Stimulated activated CD4-positive, alpha-beta T cell treated with anti-CD3 and anti-CD28 coated beads, Interleukin-2, amount 100 ng/mL, for 24 hours (primary cell): ENCODE measurements at places on chromosomes 7 and 10.

GRCh38 chr10:110040767-110041478 is 33.1 kb downstream of the ADD3 start:
- DNase-seq = no peak

DNA sequence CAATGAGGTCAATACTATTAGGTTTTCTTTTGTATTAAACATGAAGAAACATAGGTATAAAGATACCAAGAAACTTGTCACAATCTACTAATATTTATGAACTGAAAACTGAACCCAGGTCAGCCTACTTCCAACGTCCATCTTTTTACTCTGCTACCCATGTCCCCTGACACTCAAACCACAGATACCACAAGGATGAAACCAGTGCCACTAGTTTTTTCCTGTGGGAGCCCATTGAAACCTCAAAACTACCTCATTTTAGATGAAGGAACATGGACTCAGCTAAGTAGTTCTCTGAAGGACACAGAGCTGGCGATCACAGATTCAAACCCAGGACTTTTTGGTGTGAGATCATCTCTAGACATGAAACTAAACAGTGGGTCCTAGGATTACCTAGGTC is 6.8 kb downstream of the TET1 start:
- DNase-seq = no peak

DNA sequence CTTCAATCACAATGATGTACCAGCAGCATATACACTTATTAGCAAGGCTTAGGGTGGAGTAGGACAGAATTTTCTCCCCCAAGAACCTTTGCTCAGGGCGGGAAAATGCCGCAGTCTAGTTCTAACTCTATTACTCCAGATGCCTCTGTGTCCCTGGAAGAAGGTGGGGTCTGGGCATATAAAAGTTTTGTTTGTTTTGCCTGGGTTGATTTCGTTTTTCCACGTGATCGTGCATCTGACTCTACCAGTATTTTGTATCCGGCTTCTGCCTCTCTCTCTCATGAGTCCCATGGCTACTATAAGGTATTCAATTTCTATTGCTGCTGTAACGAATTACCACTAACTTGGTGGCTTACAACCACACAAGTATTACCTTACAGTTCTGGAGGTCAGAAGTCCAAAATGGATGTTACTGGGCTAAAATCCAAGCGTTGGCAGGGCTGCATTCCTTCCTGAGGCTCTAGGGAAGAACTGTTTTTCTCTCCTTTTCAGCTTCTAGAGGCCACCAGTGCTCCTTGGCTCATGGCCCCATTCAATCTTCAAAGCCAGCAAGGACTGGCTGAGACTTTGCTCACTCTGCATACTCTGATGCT is 181.2 kb upstream of the PRSS58 start:
- DNase-seq = no peak

DNA sequence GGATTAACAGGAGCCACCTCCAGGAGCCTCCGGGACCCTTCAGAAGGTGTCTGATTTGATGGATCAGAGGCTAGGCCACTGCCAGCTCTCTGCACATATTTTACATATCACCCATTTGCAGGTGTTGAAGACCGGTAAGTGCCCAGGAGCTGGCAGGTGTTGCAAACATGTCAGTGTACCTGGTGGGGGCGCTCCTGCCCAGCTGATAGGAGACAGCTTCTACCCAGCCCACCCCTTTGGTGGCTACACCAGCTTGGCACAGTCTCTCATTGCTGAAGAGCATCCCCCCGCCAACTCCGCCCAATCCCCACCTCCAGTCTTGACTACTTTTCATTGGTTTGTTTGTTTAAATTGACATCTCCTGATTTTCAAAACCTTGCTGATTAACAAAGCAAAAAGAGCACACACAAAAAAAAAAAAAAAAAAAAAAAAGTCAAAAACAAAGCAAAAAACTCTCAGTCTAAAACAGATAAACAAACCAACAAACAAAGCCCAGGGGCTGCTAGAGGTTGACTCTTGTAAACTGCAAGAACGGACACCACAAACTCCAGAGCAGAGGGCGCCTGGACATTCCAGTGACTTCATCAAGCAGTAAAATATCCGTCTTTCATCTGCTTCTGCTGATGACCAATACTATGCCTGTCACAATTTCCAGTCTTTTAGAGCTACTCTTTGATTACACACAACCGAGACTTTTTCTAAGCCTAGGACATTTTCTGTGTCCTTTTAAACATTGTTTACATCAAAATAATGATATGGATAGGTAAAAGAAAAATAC is 275.3 kb downstream of the NRG3 start:
- no peak for DNase-seq

DNA sequence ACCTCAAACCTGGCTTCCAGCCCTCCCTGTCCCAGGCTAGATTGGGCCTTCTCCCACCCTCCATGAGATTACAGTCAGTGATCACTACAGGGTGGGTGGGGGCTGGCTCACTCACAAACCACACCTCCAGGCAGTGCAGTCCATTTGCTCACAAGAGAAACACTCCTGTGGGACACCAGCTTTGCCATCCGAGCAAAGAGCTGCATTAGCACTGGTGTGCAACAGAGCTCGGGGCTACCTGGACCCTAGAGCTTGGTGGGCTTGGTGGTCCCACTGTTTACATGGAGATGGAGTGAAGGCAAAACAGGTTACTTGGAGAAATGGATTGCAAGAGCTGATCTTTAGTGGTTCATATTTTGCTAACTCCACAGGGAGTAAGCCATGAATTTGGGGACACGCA is 451.7 kb upstream of the ZMIZ1 start:
- DNase-seq = no peak

GRCh38 chr7:136070736-136071505 is 93.8 kb upstream of the MTPN start:
- DNase-seq = no peak

DNA sequence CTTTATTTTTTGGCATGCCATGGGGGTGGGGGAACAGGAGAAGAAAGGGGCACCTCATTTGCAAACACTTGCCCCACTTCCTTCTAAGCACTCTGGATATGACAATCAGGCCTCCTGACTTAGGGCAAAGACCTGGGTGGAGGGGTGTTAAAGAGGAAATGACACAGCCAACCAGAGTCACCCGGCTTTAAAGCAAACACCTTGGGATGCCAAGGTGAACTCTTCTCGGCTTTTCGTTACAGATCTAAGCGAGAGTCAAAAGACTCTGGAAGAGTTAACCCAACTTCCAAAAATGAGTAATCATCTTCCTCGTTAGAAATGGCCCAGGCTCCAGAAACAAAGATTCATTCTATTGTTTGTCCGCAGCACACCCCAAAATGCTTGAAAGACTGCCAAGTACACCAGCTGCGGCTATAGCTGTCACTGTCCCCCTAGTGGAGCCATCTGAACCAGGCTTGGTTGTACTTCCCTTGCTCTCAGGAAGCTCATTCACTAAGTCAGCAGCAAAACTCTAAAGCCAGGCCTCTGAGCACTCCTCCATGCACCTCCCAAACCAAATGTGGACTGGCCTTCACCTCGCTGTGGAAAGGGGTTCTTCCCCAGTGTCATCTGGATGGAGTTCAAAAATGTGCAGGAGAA is 24.8 kb downstream of the FAM53B start:
- DNase-seq = peak; percentile 69

DNA sequence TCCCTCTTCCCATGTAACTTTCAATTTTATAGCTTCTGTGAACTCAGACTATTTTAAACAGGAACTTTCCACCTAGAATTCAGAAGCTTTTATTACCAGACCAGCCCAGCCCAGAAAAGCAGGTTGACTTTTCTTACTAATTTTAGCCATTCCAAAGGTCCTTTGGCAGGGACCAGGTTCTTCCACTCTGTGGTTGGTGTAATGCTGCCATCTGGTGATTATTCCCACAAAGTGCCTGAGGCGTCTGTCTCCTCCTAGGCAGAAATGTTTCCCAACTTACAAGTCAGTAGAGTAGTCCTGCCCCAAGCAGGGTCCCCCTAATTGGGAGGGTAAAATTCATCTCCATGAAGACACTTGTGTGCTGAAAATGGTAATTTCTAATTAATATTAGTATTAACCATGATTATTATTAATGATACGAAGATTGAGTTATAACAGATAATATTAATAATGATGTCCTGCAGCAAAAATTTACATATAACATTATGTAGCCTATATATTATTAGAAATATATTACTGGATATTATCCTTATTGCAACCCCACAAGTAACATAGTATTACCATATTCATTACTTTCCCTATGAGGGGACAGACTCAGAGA is 53.0 kb upstream of the PPP1R17 start:
- DNase-seq = no peak

- DNase-seq = no peak
Observed at GRCh38 chr7:93117327-93117726, 452 bp downstream of the SAMD9 start.

GRCh38 chr10:89129911-89130310 is 77.2 kb downstream of the CH25H start:
- DNase-seq = no peak

DNA sequence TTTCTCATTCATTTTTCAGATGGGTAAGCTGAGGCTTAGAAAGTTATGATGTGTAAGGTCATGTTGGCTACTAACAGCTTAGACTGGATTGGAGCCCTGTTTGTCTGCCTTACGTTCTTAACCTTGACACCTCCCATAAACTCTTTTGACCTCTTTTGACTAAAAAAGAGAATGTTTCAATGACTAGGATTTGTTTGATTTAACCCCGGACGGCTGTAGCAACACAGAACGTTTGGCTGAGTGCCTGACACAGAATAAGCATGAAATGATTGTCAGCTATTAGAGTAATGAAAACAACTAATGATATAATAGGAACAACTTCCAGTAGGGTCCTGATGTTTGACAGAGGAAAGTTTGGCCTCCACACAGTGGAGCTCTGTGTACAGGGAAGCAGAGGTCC is 83.3 kb upstream of the PDZD8 start:
- no peak for DNase-seq

DNA sequence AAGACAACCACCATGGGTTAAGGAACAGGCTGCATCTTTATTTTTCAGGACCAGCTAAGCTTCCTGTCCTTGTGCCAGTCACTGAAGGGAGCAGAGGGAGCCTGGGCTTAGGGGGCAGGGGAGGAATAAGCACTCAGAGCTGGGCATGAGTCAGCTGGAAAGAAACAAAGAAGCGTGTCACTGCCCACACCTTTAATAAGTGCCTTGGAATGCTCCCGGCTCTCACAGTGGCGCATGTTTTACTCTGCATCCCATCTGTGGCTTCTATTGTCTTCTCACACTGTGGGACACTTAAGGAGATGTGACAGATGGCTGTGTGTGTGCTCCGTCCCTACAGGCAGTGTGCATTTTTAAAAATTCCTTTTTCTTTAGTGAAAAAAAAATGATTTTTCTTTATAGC is 71.7 kb downstream of the MTURN start:
- no peak for DNase-seq

DNA sequence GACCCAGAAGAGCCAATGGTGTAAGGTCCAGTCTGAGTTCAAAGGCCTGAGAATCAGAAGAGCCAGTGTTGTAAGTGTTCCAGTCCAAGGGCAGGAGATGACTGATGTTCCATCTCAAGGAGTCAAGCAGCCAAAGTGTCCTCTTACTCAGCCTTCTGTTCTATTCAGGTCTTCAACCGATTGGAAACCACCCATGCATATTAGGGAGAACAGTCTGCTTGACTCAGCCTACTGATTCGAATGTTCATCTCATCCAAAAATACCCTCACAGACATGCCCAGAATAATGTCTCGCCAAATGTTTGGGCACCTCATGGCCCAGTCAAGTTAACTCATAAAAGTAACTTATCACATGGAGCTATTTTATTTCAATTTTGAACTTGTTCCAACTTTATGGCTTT is 2.9 kb upstream of the WDFY4 start:
- DNase-seq = no peak

- no peak for DNase-seq
Observed at GRCh38 chr10:21813946-21814345, 189.6 kb downstream of the DNAJC1 start.

DNA sequence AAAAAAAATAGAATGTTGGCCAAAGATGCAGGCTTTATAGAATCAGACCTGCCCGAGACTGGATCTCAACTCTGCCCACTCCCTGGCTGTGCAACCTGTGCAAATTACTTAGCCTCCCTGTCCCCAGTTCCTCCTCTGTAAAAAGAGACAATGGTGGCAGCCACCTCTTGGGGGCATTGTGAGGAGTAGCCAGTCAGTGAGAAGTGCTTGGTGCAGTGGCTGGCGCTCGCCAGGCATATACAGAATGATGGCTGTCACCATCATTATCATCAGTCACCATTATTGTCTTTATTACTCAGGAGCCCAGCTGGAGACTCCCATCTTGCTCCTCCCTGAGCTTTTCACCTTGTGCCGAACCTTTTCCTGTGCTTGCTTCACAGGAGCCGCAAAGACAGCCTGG is 29.4 kb upstream of the TRIM8 start:
- DNase-seq = no peak

DNA sequence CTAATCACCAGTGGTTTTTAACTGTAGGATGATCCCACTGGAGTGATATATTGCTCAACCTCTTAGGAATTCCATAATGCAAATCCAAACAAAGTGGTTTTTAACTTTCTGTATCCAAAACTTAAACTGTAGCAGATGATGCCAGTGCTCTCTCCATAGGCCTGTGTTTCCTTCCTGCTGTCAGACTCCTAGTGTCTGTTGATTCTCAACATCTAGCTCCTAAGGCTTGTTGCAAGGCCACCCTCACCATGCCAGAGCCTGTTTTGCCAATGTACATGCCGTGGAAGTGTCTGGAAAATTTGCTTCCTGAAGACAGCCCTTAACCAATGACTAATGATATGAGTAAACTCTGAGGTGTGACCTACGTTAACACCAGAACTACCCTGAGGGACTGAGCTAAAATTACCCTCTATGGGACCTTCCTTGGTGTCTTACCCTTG is 39.3 kb downstream of the C1GALT1 start:
- no peak for DNase-seq

- no peak for DNase-seq
Observed at GRCh38 chr7:29156907-29157452, 10.6 kb upstream of the CPVL start.

GRCh38 chr10:107565014-107565413 is 400.5 kb upstream of the SORCS1 start:
- no peak for DNase-seq

DNA sequence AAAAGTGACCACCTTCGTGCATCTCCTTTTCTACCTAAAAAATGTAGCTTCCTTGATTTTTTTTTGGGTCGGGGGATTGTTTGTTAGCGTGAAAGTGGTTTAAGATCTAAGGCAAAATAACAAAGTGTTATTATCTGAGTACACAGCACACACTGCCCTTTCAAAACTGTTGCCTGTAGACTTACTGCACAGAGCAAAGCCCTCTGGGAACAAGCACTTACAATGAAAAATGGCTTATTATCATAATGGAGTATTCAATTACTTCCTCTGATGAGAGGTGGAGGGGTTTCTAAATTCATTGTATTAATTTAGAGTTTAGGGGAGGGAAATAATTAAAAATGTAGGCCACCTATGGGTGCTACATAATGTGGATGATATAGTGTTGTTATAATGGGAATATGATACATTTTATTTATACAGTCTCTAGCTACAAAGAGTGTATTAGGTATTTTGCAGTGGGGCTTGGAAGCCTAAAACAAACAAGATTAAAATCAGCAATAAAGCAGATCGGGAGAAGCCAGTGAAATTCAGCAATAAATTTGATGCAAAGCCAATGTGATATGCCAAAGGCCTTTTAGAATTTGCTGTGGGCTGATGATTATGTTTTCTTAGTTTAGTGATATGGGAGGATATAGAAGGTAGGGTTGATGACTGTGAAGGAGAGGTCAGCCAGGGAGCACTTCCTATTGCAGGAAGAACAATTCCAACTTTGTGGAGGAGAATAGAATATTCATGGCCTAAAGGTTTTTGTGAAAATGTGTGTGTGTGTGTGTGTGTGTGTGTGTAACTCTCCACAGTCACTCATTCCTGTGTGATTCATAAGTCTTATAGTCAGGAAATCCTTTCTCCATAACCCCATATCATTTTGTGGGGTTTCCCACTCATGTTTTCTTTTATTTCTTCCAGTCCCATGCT is 17.7 kb upstream of the EXOC4 start:
- DNase-seq = no peak

- DNase-seq = no peak
Observed at GRCh38 chr7:98178321-98178720, 32.9 kb upstream of the BHLHA15 start.
